ENCODE measurements at places on chromosomes 7 and 10. TPM values are rescaled to one million over a fixed set of nuclear protein-coding genes. Genes with fewer than 3 reads are reported as not detected.

DNA sequence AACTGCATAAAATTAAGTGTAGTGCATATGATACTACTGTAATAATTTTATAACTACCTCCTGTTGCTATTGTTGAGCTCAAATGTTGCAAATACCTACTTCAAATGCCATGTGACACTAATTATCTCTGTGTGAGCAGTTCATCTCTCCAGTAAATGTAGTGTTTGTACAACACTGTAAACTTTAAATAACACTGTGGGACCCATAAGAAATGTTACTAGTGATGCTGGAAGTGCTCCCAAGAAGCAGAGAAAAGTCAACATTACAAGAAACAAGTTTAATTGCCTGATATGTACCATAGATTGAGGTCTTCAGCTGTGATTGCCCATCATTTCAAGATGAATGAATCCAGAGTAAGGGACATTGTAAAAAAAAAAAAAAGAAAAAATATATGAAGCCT, 39.9 kb downstream of the RALA start:
- DNase-seq: no peak

Gene UCMA
- not detected for total RNA-seq

Gene LBX1
- not detected for total RNA-seq

Gene DDX50
- 17.5 TPM for total RNA-seq

- no peak for DNase-seq
These were observed 261.9 kb downstream of the ARL4A start for GRCh38 chr7:12949060-12949931.

Measured in left colon (tissue), 2 donors.